ENCODE measurements at places on chromosomes 6 and 20. TPM values are rescaled to one million over a fixed set of nuclear protein-coding genes. Genes with fewer than 3 reads are reported as not detected.

Gene ASIP
- not detected for total RNA-seq

Gene SPATA25
- total RNA-seq, result 0.41 TPM

Gene GRIK2
- total RNA-seq, result 11.0 TPM

Gene GRM1
- 0.63 TPM for total RNA-seq

GRCh38 chr6:43771858-43772680 is 2.1 kb downstream of the VEGFA start:
- DNase-seq, result peak; percentile 45

- DNase-seq, result no peak
These were observed 1.4 kb downstream of the ELOVL5 start for GRCh38 chr6:53347250-53347920.

DNA sequence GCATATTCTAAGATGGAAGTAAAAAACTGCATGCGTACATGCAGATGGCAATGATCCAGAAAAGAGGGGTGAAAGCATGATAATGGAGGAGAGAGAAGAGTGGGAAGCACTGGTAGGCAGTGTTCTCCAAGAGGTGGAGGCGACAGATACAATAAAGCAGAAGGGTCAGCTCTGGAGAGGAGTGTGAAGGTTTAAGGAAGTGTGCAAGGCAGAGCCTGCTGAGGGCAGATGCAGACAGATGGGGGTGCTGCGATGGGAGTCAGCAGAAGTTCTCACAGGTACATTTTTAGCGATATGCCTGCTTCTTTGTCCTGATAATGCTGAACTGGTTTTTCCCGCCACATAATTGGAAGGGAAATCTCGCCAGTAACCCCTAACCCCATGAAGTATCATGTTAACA is 81.1 kb upstream of the C6orf118 start:
- DNase-seq, result no peak

- DNase-seq, result no peak
These were observed 8.2 kb downstream of the ATRN start for GRCh38 chr20:3479025-3479424.

Gene DSP
- 9.4 TPM for total RNA-seq

Gene BPIFB3
- total RNA-seq, result not detected

- DNase-seq, result peak; percentile 53
These were observed 862 bp upstream of the SOBP start for GRCh38 chr6:107488875-107489635.

Gene APOM
- total RNA-seq, result 3.8 TPM

DNA sequence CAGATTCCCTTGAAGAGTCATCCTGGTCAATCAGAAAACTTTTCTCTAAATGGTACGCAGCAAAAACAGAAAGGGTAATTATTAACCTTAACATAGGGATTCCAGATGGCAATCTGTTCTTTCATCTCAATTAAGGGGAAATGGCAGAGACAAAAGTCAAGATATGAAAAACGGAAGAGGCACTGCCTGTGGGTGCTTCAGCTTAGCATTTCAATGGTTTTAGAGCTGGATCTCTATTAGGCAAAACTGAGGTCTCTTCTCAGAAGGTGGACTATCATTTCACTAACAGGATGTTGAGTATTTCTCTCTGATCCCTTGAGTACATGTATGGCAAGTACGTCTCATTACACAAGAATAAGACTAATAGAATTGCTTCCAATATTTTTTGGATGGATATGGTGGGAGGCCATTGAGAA is 296.9 kb downstream of the HIVEP2 start:
- DNase-seq, result no peak

Gene RIPOR2
- total RNA-seq, result 2.9 TPM

DNA sequence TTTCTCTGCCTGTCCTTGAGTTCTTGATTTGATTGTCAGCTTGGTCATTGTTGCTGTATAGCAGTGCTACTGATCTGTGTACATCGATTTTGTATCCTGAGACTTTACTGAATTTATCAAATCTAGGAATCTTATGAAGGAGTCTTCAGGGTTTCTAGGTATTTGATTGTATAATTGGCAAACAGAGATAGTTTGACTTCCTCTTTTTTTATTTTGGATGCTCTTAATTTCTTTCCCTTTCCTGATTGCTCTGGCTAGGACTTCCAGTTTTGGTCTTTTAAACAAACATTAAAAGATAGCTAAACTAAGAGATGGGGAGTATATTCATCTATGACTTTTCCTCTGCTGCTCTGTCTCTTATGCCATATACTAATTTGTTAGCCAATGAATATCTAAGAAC is 62.4 kb downstream of the NCOA7 start:
- no peak for DNase-seq

Gene HTR1B
- total RNA-seq, result 0.18 TPM

GRCh38 chr20:57878786-57879424 is 169.1 kb upstream of the PMEPA1 start:
- DNase-seq, result no peak

DNA sequence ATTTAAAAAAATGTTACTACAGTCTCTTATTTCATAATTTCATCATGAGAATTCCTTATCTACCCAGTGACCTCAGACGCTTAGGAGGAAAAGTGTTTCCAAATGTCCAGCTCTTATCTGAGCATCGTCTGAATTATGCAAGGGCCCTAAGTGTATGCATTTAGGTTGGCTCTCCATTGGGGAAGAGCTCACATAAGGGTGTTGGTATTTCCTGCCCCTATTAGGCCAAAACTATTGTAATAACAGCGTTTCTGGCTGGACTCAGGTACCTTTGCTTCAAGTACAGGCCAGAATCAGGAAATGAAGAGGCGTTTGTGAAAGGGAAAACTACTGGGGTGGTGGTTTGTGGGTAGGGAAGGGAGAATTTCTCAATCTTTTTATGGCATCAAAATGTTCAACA is 40.4 kb upstream of the SGK1 start:
- DNase-seq, result no peak

Gene METTL24
- total RNA-seq, result 3.6 TPM

DNA sequence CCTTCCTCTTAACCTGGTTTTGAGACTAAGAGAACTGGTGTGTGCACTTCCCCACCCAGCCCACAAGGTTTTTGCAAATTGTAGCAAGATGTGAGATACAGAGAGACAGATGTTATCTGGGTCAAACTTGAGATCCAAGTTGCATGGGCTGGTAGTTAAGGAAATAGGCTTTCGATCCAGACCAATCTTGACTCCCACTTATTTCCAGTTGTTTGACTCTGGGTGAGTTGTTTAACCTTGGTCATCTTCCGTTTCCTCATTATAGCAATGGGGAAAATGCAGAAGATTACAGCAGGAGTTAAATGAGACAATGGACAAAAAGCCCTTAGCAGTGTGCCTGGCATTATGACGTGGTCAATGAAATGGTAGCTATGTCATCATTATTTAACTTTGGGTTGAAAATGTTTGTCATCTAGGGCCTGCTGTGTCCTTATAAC is 1.7 kb downstream of the SNX21 start:
- no peak for DNase-seq

Gene SIRPD
- not detected for total RNA-seq

Gene FNDC1
- total RNA-seq, result 0.09 TPM

- no peak for DNase-seq
These were observed 6.9 kb upstream of the DAAM2 start for GRCh38 chr6:39785281-39785680.

GRCh38 chr6:37684801-37685200 is 12.9 kb downstream of the MDGA1 start:
- no peak for DNase-seq

GRCh38 chr6:167559675-167560479 is 235.0 kb downstream of the TTLL2 start:
- DNase-seq, result no peak

GRCh38 chr20:46328200-46328882 is 20.0 kb upstream of the CDH22 start:
- no peak for DNase-seq

GRCh38 chr6:129778793-129779192 is 68.8 kb upstream of the ARHGAP18 start:
- DNase-seq, result no peak

Gene WASF1
- total RNA-seq, result 48.9 TPM

Gene MYLK4
- 0.96 TPM for total RNA-seq

DNA sequence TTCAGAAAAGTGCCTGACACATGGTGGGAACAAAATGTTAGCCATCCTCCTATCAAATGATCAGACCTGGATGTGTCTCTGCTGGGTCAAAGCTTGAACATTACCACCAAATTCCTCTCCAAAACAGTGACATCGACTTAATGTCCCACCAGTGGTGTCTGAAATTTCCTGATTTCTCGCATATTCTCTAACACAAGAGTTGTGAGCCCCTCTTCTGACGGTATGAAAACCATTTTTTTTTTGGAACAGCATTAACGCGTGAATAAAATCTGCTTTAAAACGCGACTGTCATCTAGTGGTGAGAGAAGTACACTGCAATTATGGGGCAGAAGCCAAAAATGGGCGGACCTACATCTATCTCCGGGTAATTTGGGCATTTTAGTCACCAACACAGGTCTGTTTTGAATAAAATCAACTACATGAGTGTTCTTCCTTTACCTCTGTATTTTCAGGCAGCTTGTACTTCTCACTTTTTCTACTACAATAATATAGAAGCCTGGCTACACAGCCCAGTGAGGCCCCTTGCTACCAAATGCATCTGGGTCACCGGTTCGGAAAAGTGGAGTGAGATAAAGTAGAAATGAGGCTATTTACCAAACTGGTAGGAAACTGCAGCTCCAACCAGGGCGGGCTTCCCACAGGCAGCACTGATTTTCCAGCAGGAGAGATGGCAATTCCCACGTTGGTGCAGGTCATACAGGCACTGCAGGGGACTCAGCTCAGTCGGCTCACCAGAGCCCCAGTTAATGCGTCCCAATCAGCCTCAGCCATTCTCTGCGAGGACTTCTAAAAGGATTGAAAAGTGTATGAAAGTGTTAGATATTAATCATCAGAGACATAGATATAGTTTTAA is 27.4 kb downstream of the MGME1 start:
- DNase-seq, result no peak

Gene SYCP2
- total RNA-seq, result 2.3 TPM

DNA sequence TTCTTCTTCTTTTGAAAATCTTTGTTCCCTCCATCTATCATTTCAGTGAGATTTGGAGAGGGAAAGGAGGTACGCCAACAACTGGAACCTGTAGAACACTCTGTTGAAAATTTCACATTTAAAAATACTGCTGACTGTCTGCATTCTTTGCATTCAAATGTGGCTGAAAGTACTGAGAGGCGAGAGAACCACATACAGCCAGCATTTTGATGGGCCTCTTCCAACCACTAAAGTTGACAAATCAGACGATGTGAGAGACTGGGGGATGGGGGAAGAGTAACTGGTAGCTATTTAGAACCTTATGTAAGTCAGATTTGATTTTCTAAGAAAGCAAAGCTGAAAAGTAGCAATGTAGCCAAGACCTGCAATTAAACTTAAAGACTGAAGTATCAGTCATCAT is 77.5 kb downstream of the FKBP5 start:
- DNase-seq, result no peak

DNA sequence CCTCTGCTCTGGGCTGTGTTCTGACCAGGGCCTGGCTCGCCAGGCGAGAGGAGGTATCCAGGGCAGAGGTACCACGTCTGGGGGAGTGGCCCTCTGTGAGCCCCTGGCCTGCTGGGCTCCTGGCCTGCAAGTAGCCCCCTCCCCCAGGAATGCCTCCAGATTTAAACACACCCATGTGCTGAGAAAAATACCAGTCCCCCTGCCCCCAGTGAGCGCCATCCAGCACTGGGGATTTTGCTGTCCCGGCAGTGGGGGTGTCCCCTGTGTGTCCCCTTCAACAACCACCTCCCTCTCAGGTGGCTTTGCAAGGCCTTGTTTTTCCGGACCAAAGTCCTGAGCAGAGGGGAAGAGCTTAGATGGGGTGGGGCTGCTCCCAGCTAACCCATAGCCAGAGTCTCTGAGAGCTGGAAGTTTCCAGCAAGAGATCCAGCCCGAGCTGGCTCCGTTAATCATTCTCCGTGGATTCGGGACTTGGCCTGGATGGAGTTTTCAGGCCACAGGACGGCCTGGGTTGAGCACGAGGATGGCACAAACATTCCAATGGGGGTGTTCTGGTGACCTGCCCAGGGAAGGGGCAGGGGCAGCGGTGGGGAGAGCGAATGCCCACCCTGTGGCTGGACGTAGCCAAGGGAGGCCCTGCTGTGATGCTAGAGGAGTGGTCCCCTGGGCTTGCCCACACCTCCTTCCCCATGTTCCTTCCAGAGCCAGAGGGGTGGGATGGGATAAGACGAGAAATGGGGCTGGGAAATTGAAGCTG is 29.0 kb downstream of the PCK1 start:
- DNase-seq, result no peak

DNA sequence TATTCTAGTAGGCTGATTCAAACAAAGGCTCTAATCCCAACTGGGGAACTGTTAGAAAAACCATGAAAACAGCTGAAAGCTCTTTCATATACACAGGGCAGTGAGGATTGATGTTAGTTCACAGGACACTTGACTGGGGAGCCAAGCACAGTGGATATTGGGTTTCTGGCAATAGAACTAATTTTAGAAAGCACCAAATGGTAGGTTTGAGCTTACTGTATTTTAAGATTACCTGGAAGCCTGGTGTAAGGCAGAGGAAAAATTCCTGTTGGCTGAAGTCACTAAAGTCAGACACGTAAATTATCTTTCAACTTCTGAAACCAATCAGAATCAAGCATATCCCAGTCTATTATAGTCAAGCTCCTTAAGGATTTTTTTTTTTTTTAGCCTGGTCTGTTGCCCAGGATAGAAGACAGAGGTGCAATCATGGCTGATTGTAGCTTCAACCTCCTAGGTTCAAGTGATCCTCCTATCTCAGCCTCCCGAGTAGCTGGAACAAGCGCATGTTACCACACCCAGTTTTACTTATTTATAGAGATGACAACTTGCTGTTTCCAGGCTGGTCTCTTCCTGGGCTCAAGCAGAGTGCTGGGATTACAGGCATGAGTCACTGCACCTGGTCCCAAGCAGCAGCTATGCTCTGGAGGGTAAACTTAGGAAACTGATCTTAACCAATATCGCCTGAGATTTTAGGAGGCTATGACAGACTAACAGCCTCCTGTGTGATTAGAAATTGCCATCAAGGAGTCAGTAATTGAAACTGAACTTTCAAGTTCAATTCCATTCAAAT is 32.5 kb upstream of the SYNCRIP start:
- no peak for DNase-seq

Gene FRK
- total RNA-seq, result 0.11 TPM

GRCh38 chr20:1820138-1821079 is 74.8 kb upstream of the SIRPA start:
- no peak for DNase-seq

DNA sequence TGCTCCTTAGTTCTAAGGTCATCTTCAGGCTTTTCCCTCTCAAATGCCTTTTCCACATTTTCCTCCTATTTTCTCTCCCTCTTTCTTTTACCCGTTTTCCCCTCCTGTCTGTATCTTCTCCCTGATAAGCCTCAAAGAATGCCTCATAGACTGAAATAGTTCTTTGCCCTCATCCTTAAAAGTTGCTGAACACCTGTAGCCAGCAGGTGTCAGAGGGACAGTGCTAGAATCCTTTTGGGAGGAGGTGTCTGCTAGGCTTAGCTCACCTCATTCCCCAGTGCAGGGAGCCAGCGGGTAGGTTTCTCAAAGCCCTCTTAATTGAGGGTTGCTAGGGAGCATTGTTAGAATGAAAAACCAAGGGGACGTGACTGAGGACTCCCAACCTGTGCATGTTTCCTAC is 204.0 kb downstream of the TSHZ2 start:
- no peak for DNase-seq

- no peak for DNase-seq
These were observed 49.5 kb downstream of the TRIM38 start for GRCh38 chr6:26012061-26012460.

Gene ELOVL2
- total RNA-seq, result 13.8 TPM

Gene PRDM13
- 0.14 TPM for total RNA-seq

Gene LPIN3
- total RNA-seq, result 1.8 TPM
